ENCODE measurements at places on chromosomes 2 and 18. TPM values are rescaled to one million over a fixed set of nuclear protein-coding genes. Genes with fewer than 3 reads are reported as not detected.

Gene AMER3
- not detected for total RNA-seq

Gene RGPD8
- total RNA-seq = 4.4 TPM

Gene MEMO1
- 74.5 TPM for total RNA-seq

Gene HOXD10
- 6.7 TPM for total RNA-seq

Gene KLHL29
- total RNA-seq = 7.9 TPM

Gene SULT1C4
- not detected for total RNA-seq
